ENCODE measurements at places on chromosomes 3 and 15.

GRCh38 chr3:80993241-80993945 lies 768.1 kb downstream of the GBE1 start:
- no peak for DNase-seq

DNA sequence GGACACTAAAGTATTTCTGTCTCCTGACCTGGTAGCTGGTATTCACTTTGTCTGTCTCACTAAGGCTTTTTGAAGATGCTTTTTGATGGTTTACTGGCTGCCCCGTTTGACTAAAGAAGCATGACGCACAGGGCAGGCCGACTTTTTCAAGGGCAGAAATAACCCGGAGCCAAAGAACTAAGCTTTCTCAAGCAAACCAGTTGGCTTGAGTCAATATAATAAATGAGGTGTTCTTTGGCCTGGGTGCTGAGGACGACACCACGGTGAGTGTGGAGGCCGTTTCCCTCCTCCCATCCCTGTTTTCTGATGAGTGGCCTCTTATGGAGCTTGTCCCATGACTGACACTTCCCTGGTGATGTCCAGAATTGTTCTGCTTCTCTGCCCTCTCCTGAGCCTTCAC lies 220.9 kb downstream of the ITPR1 start:
- DNase-seq = no peak

DNA sequence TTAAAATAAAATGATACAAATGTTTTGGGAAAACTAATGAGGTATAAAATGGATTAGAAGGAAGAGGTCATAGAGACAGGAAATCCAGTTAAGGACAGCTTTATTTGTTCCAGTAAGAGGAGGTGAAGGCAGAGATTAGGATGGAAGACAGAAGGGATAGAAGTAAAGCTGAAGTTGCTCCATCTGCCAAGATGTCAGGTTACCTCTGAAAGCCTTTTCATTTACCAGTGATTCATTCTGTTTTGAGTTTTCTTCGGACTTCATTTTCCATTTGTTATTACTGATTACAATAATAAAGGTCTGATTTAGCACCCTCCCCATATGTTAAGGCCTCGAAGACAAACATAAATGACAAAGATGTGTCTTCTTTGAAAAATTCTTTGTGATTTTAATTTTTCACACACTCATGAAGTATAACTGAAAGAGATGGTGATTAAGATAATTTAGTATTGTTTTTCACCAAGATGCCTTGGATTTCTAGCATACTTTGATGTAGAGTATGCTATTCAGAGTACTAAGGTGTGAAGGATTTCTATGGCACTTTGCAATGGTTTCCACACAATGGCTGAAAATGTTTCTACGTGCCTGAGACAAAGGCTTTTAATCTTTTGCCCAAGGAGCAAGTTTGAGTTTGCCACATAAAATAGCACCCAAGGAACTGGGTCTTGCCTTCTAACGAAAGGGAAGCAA lies 75.4 kb upstream of the PLAAT1 start:
- DNase-seq = no peak

DNA sequence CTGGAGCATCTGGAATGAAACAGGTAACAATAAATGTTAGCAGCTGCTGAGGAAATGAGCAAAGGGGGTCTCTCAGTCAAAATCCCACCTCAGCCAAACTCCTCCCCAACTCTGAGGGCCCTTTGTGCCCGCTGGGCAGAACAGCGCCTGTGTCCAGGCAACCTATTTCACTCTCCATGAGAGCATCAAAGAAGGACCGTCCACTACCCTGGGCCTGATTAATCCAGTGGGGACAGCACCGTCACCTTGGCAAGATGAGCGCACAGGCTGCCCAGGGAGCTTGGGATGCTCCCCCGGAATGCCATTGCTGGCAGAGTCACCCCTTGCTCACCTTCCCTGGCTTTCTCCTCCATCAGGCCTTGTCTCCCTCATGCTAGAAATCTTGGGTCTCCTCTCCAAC lies 97.4 kb upstream of the HACD2 start:
- no peak for DNase-seq

Measured in AG09319 (cell line).